Spinal cord (tissue), 10 donors: ENCODE measurements at places on chromosomes 2 and 18.

DNA sequence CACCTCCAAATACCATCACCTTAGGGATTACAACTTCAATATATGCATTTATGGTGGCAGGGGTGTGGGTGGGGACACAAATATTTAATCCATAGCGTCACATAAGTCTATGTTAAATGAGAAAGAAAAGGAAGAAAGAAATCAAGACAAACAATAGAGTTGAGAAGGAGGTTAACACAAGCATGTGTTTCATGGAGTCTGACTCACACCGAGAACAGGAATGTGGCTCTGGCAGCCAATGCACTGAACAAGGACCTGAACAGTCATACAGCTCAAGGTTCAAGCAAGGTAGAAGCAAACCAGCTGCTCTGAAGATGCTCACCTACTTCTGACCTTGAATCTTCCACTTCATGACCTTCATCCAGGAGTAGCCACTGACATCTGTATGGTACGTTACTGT is 36.2 kb upstream of the LPIN1 start:
- DNase-seq, result peak; percentile 20

- no peak for DNase-seq
Measured at GRCh38 chr2:20168048-20168726, 56.7 kb downstream of the SDC1 start.

DNA sequence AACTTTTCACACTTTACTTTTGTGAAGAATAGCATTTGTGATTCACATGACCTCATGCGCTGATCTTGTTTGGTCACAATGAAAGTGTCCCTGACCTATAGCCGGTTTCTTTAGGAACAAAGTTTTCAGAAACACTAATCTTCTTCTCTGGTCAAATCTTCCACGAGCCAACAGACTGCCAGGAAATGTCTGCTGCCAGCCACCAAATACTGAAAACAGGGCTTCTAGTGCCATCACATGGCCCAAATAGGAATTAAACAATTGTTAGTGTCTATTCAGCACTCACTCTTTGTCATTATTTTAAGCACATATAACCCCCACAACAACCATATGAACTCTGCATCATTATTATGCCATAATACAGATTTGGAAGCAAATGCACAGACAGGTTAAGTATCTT is 286.5 kb upstream of the SYT4 start:
- no peak for DNase-seq

DNA sequence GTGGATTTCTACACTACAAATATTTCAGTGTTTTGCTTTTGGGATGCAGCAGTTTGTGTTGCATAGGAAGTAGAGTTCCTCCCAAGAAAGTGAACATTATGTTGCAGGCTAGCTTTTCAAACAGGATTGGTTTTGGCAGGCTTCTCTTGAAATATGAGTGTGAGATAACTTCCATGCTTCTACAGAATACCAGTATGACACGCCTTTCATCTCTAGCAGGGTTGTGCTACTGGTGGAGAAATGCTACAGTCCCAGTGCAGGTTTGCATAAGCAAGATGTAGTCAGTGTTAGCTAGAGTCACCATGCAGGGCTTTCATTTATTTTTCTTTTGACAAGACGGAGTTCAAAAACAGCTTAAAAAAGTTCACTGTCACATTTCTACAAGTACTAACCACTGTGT is 17.1 kb upstream of the CAVIN2 start:
- DNase-seq, result no peak

GRCh38 chr2:129201696-129202095 is 777.8 kb upstream of the RAB6C start:
- no peak for DNase-seq

DNA sequence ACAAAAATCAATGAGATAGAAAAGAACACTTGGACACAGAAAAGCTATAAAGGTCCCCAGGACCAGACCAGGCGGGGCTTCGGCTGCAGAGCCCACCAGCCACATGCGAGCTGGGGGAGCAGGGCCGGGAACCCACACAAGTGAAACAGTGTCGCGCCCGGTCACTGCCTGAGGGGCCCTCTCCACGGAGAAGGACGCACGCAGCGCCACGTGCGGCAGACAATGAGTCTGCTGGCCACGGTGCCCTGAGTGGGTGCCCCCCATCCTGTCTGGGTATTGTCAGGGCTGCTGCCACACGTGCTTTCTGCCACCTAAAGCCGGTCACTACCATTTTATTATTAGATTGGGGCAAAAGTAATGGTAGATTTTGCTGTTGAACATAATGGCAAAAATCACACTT is 207.9 kb upstream of the HDAC4 start:
- DNase-seq, result no peak

DNA sequence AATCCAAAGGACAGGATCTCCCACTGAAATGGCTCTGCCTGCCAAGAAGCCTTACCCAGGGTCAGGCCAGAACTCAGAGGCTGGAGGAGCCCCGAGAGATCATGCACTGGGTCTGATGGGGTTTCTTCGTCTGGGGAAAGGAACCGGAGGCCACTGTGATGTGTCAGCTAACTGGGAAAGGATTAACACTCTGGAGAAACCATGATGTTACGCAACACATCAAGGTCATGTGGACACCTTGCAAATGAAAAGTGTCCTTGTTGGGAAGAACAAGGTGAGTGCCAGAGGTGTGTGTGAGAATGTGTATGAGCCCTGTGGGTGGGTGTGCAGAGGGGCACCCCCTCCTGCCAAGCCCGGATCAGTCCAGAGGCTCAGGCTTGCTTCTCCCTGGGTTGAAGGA is 86.9 kb downstream of the CRACDL start:
- DNase-seq, result no peak

DNA sequence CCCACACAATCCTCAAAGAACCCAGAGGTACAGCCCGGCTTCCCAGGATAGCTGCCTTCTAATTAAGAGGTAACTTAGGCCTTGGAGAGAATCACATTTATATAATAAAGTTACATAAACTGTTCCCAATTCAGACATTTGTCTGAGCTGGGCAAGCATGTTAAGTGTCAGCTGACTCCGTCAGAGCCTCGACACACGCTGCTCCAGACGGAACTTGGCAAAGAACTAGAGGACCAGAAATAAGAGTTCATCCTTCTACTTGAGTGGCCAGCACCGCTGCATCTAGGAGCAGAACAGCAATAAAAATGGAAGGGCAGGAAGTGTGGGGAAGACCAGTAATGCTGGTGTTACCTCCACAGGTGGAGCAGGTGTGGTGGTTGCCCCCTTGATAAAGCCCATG is 80.5 kb downstream of the MYO5B start:
- DNase-seq, result no peak

GRCh38 chr2:15731889-15732271 is 140.2 kb downstream of the DDX1 start:
- no peak for DNase-seq

DNA sequence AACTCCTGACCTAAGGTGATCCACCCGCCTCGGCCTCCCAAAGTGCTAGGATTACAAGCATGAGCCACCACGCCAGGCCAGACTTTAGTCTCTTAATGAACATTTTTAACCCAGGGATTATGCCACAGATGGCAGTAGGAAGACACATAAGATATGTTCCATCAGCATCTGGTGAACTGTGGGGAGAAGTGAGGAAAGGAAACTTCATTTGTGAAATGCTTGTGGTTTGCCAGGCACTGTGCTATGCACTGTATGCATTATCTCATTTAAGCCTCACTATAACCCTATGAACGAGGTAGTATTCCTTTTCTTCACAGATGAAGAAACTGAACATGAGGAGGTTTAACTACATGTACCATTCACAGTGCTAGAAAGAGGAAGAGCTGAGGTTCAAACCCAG is 29.3 kb downstream of the PTRHD1 start:
- DNase-seq, result no peak

- DNase-seq, result peak; percentile 58
Measured at GRCh38 chr18:58892488-58892887, 27.8 kb downstream of the ZNF532 start.

DNA sequence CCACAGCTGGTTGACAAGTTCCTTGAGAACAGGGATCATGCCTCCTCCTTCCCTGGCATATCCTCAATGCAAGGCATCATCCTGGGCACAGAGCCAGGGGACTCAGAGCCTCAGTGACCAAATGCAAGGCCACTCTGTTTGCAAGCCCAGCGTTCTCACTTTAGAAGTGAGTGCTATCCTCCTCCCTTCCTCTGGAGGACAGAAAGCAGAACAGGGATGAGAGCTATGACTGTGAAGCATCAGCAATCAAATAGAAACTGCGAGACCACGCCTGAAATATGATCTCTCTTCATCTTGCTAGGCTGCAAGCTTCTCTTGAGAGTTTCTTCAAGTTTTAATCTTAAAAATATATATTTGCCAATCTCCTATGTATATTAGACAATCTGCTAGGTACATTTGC is 119.8 kb downstream of the LRATD1 start:
- DNase-seq, result no peak

- DNase-seq, result no peak
Measured at GRCh38 chr2:234836271-234836670, 115.5 kb upstream of the SH3BP4 start.

- DNase-seq, result no peak
Measured at GRCh38 chr18:78146136-78147085, 833.2 kb upstream of the SALL3 start.

- no peak for DNase-seq
Measured at GRCh38 chr2:210028178-210028577, 25.7 kb downstream of the RPE start.

GRCh38 chr18:69002233-69002632 is 204.4 kb downstream of the CCDC102B start:
- no peak for DNase-seq

- no peak for DNase-seq
Measured at GRCh38 chr2:203707530-203707929, 1.1 kb downstream of the CD28 start.

DNA sequence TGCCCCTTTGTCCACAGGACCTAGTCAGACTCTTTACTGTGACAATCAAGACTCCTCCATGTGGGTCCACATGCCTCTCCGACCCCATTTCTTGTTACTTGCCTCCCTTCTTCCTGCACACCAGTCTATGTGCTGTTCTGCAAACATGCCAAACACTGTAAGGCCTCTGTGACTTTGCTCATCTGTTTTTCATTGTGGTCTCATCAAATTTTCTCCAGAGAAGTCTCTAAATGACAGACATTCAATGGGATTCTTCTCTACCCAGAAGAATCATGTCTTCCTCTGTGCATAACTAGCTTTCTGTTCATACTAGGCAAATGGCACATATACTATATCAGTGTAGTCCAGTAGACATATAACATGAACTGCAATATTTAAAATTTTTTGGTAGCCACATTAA is 43.0 kb upstream of the KCNE4 start:
- no peak for DNase-seq

- no peak for DNase-seq
Measured at GRCh38 chr2:95372216-95372829, 30.2 kb upstream of the FAHD2A start.

DNA sequence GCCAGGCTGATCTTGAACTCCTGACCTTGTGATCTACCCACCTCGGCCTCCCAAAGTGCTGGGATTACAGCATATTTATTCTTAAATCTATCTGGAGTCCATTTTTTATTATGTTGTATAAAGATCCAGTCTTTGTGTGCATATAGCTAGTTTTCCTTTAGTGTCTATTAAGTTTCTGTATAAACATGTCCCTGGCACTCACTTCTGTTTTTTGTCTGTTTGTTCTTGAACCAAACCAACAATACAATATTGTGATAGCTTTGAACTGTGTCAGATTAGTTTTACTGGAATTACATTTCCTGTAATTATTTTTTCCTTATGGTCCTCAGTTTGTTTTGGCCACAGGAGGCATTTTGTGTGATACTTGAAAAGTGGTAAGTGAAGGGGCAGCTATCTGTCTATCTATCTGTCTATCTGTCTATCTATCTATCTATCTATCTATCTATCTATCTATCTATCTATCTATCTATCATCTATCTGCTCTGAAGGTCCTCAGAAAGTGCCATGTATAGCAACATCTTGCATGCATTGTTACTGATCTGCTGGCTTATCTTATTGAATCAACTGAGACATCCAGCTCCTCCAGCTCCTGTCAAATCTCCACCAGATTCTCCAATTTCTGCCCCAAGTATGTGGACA is 70.9 kb upstream of the ACVR1 start:
- DNase-seq, result no peak

DNA sequence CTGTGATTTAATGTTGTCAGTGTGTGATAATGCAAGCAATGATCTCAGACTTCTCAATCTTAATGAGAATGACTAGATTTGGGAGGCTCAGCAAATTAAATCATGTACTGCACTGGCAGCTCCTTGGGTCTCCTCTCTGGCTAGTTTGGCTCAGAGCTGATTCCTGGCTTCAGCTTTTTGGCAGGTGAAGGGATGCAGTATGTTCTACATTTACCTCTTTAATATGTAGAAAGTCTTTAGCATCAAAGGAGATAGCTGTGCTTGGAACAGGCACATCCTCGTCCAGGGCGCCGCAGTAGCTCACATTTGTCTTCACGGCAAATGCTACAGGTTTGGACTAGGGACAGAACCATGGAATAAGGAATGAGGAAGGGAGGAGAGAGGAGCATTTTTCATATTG is 52.4 kb upstream of the ARL5A start:
- no peak for DNase-seq

DNA sequence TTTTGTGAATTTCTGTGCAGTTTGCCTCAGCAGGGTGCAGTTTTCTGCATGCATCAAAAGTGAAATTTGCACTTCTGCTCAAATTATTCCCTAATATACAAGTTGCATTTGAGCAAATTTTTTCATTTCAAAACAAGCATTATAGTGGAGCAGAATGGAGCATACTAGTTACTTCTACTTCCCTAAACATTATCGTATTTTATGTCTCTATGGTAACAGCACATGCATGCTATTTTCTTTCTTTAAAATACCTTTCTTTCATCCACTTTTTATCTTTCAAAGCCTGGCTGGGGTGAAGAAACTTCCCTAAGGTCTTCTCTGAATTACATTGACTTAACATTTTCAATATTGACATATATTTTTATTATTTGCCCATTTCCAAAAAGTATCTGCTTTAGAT is 11.2 kb downstream of the RHBDD1 start:
- no peak for DNase-seq

GRCh38 chr2:148565272-148565894 is 79.2 kb upstream of the EPC2 start:
- DNase-seq, result no peak

- DNase-seq, result no peak
Measured at GRCh38 chr2:54083445-54083844, 32.0 kb upstream of the ACYP2 start.

GRCh38 chr18:63829886-63830285 is 54.7 kb downstream of the SERPINB7 start:
- no peak for DNase-seq

DNA sequence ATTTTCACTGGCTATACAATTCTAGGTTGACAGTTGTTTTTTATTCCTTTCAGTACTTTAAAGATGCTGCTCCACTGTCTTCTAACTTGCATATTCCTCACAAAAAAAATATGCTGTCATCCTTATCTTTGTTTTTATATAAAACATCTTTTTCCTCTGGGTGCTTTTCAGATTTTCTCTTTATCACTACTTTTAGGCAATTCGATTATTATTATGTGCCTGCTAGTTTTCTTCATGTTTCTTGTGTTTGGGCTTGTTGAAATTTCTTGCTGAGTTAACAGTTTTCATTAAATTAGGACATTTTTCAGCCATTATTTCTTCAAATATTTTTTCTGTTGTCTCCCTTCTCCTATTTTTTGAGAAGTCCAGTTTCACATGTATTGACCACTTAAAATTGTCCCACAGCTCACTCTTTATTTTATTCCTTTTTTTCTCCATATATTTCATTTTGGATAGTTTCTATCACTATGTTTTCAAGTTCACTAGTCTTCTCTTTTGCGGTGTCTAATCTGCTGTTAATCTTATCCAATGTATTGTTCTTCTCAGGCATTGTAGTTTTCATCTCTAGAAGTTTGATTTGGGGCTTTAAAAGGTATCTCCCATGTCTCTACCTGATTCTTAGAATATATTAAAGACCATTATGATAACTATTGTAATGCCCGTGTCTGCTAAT is 205.1 kb upstream of the SIX3 start:
- no peak for DNase-seq
